ENCODE measurements at places on chromosomes 6 and 20. TPM values are rescaled to one million over a fixed set of nuclear protein-coding genes. Genes with fewer than 3 reads are reported as not detected.

The RSPH3 gene
- total RNA-seq = 15.0 TPM

The TNNC2 gene
- total RNA-seq = 0.57 TPM

The DACT2 gene
- 0.94 TPM for total RNA-seq

The TENT5A gene
- total RNA-seq = 21.6 TPM

The MTFR2 gene
- total RNA-seq = 0.75 TPM

The GID8 gene
- 43.1 TPM for total RNA-seq

The MLN gene
- total RNA-seq = not detected

The BPIFB6 gene
- not detected for total RNA-seq

The ARMC2 gene
- 10.9 TPM for total RNA-seq

The PTGIS gene
- total RNA-seq = 57.8 TPM

The C20orf204 gene
- total RNA-seq = 1.9 TPM

The NOX3 gene
- total RNA-seq = not detected

The BPIFB2 gene
- total RNA-seq = not detected

The SLC35F1 gene
- total RNA-seq = 0.91 TPM

The C6orf58 gene
- 0.55 TPM for total RNA-seq

The SLC44A4 gene
- 79.8 TPM for total RNA-seq

The CRISP2 gene
- 0.60 TPM for total RNA-seq

Data from ureter (tissue), 1 donor.